Thoracic aorta (tissue), 2 donors: ENCODE measurements at places on chromosomes 11 and 22. TPM values are rescaled to one million over a fixed set of nuclear protein-coding genes. Genes with fewer than 3 reads are reported as not detected.

The FGF3 gene
- not detected for total RNA-seq

The CRACR2B gene
- total RNA-seq: 9.6 TPM

The EFCAB6 gene
- total RNA-seq: 2.2 TPM

The GLYATL1 gene
- total RNA-seq: not detected

The SLC1A2 gene
- total RNA-seq: 0.78 TPM

The RBMXL2 gene
- not detected for total RNA-seq

The SNX32 gene
- not detected for total RNA-seq

The MS4A15 gene
- not detected for total RNA-seq

The FTH1 gene
- total RNA-seq: 1,820 TPM

The CCDC188 gene
- not detected for total RNA-seq

The TBX1 gene
- 8.0 TPM for total RNA-seq

The CD59 gene
- total RNA-seq: 529 TPM

The RELT gene
- total RNA-seq: 14.2 TPM

The CREB3L1 gene
- 3.0 TPM for total RNA-seq

The GGTLC3 gene
- total RNA-seq: not detected

The ARHGAP20 gene
- total RNA-seq: 3.5 TPM

The APOBEC3F gene
- 0.49 TPM for total RNA-seq

The CNIH2 gene
- total RNA-seq: not detected

The CYB5R3 gene
- total RNA-seq: 209 TPM

The NNMT gene
- 1,213 TPM for total RNA-seq
